Astrocyte (in vitro differentiated cells and primary cell): ENCODE measurements at places on chromosomes 16 and 17. TPM values are rescaled to one million over a fixed set of nuclear protein-coding genes. Genes with fewer than 3 reads are reported as not detected.

Gene MYH8
- 0.10 TPM in 1 of 2 replicates, not detected in the other for total RNA-seq

Gene CA5A
- total RNA-seq = not detected in 2 replicates

Gene HBA1
- 1.6 TPM in 1 of 2 replicates, not detected in the other for total RNA-seq

Gene SLC5A11
- not detected in 2 replicates for total RNA-seq

Gene TANC2
- 62.2 and 66.9 TPM in 2 replicates for total RNA-seq

Gene TEKT1
- not detected in 2 replicates for total RNA-seq

Gene PPY
- not detected in 2 replicates for total RNA-seq

Gene KRT16
- total RNA-seq = 0.79 and 1.3 TPM in 2 replicates

Gene NAGS
- total RNA-seq = 0.91 and 1.0 TPM in 2 replicates

Gene ESRP2
- total RNA-seq = 2.5 and 5.1 TPM in 2 replicates

Gene CSH2
- 4.3 and 5.8 TPM in 2 replicates for total RNA-seq

Gene OTOA
- total RNA-seq = 0.11 TPM in 1 of 2 replicates, not detected in the other

Gene EIF1
- total RNA-seq = 767 and 795 TPM in 2 replicates

Gene AIPL1
- not detected in 2 replicates for total RNA-seq

Gene TRIM65
- total RNA-seq = 15.4 and 20.1 TPM in 2 replicates

Gene SALL1
- 15.0 and 15.1 TPM in 2 replicates for total RNA-seq

Gene BCL6B
- total RNA-seq = not detected in 2 replicates

Gene DNASE1L2
- 1.2 and 1.3 TPM in 2 replicates for total RNA-seq

Gene HCRT
- not detected in 2 replicates for total RNA-seq

Gene TMEM238L
- total RNA-seq = not detected in 2 replicates

Gene NPIPA3
- total RNA-seq = 0.94 and 9.8 TPM in 2 replicates

Gene TSR3
- 60.1 and 63.3 TPM in 2 replicates for total RNA-seq

Gene CCT6B
- 2.1 and 2.6 TPM in 2 replicates for total RNA-seq

Gene SLX1B
- total RNA-seq = 27.4 and 30.7 TPM in 2 replicates

Gene HEATR9
- not detected in 2 replicates for total RNA-seq

Gene ZNF213
- 11.3 and 12.0 TPM in 2 replicates for total RNA-seq

Gene MPG
- total RNA-seq = 56.5 and 62.7 TPM in 2 replicates

Gene GPR139
- total RNA-seq = not detected in 2 replicates

Gene TMIGD1
- not detected in 2 replicates for total RNA-seq

Gene ARHGAP44
- 1.4 and 3.0 TPM in 2 replicates for total RNA-seq

Gene CES1
- not detected in 2 replicates for total RNA-seq
